PC-3 (cell line): ENCODE measurements at places on chromosomes 6 and 20. TPM values are rescaled to one million over a fixed set of nuclear protein-coding genes. Genes with fewer than 3 reads are reported as not detected.
A peak's percentile ranks its signal among the peaks of the same experiment; 100 is the strongest.

GRCh38 chr20:44743916-44744655, 1.6 kb upstream of the KCNK15 start:
- no peak for DNase-seq

- DNase-seq: no peak
Observed at GRCh38 chr6:22146678-22146930, 150.2 kb downstream of the PRL start.

DNA sequence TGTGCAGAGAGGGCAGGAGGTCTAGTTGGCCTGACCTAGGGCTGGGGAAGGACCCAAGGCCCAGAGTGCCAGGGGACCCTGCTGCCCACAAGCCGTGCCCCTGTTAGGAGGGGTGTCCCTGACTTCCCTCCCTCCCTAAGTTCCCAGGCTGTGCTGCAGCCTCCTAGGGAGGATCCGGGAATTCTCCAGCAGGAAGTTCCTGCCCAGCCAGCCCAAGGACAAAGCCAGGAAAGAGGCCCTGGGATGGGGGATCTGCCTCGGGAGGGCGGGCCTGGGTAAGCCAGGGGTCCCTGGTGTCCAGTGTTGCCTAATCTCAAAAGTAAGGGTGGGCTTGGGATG, 9.3 kb upstream of the BAK1 start:
- DNase-seq: no peak

DNA sequence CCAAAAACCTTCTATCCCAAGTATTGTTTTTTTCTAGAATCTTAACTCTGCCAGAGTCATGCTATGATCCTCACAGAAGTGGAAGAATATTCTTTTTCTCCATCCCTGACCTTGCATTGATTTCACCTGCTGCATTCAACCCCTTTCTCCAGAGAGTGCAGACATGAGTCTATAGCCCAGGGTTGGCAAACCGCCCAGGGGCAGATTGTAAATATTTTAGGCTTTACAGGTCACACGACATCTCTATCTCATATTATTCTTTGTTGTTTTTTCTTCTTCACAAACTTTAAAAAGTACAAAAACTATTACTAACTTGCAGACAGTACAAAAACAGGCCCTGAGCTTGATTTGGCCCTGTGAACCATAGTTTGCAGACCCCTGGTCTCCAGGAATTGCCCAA, 112.1 kb upstream of the ASF1A start:
- peak; percentile 64 for DNase-seq

The ADGRG6 gene
- 50.4 and 73.2 TPM in 2 replicates for total RNA-seq

GRCh38 chr6:158323561-158323958, 11.3 kb downstream of the TULP4 start:
- no peak for DNase-seq

DNA sequence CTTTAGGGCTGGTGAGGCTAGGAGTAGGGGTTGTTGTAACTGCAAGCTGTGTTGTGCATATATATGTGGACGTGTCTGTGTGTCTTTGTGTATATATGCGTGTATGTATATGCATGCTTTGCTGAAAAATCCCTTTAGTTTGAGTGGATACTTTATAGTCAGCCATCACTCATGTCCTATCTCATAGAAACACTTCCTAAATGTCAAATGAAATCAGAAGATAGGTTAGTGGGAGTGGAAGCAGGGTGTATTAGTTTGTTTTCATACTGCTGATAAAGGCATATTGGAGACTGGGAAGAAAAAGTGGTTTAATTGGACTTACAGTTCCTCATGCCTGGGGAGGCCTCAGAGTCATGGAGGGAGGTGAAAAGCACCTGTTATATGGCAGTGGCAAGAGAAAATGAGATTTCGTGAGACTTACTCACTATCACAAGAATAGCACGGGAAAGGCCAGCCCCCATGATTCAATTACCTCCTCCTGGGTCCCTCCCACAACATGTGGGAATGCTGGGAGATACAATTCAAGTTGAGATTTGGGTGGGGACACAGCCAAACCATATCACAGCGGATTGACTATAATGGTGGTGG, 131.1 kb downstream of the JARID2 start:
- no peak for DNase-seq

The MYCT1 gene
- 0.55 TPM in 1 of 2 replicates, not detected in the other for total RNA-seq

- no peak for DNase-seq
Observed at GRCh38 chr6:125587666-125588632, 161.5 kb upstream of the HEY2 start.

The TUBB1 gene
- total RNA-seq: not detected in 2 replicates

The FAM83D gene
- 69.6 and 81.4 TPM in 2 replicates for total RNA-seq

The FAM162B gene
- total RNA-seq: not detected in 2 replicates

GRCh38 chr20:31605902-31606803, 1.1 kb downstream of the ID1 start:
- DNase-seq: peak; percentile 19

The MKKS gene
- total RNA-seq: 12.1 and 13.6 TPM in 2 replicates

- DNase-seq: no peak
Observed at GRCh38 chr20:17882065-17882833, 86.3 kb downstream of the SNX5 start.

- DNase-seq: no peak
Observed at GRCh38 chr6:72661411-72661810, 39.5 kb downstream of the KCNQ5 start.

DNA sequence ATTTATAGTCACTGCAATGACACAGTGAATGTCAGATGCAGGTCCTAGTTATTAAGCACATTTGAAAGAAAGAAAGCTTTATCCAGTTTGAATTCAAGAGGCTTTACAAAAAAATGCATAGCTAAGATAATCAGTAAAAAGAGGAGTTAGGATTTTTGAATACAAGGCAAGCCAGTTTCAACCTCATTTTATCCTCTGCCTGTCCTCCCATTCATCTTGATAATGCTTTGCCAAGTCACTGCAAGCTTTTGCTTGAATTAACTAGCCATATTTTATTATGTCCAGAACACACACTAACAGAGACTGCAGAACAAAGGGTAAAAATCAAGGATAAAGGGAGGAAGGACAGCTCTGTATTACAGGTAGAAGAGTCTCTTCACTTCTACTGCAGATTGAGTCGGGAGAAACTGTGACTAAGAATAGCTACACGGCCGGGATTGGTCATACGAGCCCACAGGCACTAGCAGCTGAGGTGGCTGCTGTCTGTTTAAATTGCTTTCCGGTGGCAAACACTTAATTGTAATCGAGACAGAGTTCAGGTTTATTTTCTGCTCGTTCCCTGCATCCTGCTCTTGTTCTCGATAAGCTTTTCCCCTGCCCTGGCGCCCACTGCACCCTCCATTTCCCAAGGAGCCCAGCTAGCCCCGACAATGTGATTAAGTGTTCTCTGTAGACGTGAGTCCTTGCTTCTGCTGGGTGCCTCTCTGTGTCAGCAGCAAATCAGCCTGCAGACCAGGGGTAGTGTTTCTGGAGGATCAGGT, 30.5 kb upstream of the AKAP12 start:
- DNase-seq: peak; percentile 56

DNA sequence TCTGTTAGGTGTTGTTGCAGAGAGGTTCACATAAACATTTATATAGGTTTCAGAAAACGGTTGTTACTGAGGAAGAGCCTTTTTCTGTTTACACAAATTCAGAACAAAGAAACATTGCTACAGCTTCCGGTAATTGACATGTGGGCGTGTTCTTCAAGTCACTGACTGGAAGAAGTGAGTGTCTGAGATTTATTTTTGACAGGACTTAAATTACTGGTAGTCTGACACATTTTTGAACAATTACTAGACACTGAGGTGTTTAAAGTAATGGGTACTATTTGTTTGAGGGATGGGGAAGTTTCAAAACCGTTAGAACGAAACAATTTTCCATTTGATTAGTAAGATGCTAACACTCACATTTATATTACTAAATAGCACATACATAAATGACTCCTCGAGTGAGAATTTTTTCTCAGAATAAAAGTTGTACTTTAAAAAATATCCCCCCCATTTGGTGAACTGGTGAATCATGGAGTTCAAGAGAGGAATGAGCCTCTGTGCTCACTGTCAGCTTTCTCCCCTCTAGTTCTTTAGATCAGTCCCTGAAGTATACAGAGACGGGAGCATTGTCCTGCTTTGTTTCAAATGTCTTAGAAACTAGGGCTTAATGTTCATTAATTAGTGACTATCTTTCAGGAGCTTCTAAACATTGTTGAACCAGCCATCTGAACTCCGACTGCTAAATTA, 98.7 kb downstream of the TSHZ2 start:
- no peak for DNase-seq

GRCh38 chr6:166438211-166438861, 55.6 kb upstream of the MPC1 start:
- no peak for DNase-seq

- DNase-seq: no peak
Observed at GRCh38 chr20:41393705-41394066, 27.1 kb upstream of the EMILIN3 start.

GRCh38 chr6:134464690-134465411, 146.9 kb upstream of the SGK1 start:
- DNase-seq: no peak

DNA sequence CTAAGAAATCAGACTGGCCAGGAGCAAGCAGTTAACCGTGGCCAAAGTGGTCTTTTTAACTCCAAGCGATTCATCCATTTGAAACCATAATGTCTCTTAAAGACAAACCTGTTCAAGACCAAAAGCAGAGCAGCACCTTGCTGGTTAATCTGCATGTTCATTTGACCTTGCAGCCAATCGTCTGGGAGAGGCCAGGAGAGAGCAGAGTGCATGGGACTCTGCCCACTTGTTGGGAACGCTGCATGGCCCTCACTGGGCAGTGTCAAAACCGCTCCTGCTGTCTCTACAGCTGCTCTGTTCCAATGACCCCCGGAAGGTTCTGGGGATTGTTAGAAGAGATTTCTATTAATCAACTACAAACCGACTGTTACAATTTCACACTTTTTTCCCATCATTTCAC, 79.6 kb downstream of the OLIG3 start:
- no peak for DNase-seq

DNA sequence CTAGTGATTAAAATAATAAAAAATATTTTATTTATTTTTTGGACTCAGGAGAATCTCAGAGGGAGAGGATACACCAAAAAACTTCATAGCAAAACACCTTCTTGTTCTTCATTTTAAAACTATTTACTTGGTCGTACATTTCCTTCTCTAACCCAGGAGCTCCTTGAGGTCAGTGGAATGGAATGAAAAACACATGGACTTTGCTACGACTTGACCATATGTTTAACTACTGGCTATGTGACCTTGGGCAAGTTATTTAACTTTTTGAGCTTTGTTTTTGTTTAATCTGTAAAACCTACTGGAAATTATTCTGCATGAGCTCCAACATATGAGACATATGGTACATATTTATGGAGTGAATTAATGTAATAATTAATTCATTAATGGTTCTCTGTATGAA, 1005.5 kb upstream of the CITED2 start:
- no peak for DNase-seq

- DNase-seq: no peak
Observed at GRCh38 chr6:13152764-13153163, 175.6 kb downstream of the TBC1D7 start.

The STMND1 gene
- not detected in 2 replicates for total RNA-seq

DNA sequence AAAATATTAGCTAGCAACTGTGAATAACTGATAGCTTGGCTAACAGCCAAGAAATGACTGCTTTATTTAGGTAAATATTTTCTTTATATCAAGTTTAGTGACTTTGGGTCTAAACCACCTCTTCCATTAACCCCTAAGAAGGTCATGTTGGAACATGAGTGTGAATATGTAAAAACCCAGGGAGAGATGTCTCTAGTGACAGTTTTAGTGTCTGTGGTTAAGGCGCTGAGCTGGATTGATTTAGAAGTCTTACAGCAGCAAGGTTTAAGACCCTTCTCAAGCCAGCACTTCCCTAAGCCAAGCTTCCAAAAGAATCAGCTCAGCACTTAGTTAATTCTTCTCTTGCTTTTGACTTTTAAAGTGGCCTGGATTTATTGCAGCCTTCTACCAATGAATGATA, 11.4 kb upstream of the SIRT5 start:
- peak; percentile 15 for DNase-seq

GRCh38 chr20:11267762-11268335, 594.0 kb upstream of the JAG1 start:
- DNase-seq: no peak

DNA sequence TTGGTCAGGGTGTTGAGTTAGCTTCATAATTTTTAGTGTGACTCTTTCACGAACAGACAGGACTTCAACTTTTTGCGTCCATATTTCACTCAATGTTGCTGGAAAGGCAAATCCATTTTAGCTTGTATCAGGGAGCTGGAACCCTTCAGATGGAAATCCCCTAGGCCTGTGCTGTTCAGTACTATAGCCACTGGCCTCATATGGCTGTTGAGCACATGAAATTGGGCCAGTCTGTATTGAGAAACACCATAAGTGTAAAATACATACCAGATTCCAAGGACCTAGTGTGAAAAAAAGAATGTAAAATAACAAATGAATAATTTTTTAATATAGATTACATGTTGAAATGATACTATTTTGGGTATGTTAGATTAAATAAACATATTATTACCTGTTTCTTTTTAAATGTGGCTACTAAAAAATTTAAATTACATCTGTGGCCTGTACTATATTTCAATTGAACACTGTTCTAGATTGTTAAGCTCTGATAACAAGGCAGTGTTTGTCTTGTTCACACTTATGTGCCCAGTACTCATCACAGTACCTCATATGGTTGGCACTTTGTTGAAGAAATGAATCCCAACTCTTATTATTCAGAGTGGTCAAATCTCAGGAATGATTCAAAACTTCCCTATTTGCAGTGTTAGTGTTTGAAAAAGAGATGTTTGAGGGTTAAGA, 34.3 kb downstream of the CTNNBL1 start:
- no peak for DNase-seq

DNA sequence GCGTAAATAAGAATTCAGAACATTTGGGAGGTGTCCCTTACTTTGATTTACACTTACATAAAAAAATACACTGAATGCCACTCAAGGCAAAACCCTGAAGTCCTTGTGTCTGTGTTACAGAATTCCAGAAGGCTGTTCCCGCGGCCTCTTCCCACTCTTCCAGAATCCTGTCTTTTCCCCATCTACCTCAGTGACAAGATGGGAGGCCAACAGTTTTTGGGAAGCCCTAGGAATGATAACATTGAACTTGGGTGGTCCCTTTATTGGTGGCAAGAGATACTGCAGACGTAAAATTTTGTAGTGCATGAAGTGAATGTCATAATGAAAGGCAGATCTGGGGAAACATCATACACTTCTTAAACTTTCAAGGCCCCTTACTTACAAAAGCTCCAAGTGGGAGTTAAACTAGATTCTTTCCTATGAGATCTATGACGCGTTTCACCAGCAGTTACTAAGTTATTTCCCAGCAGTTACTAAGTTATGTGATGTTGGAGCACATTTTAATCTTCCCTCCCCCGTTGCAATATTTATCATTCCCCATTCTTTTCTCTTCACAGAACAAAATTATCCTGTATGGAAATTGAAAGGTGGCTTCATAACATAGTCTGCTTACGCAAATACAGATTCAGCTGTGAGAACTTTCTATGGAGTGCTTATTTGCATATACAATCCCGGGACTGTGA, 79.5 kb downstream of the BCAS1 start:
- no peak for DNase-seq

- DNase-seq: no peak
Observed at GRCh38 chr6:99073223-99073622, 125.5 kb upstream of the FBXL4 start.

The CYP24A1 gene
- total RNA-seq: 0.81 and 1.2 TPM in 2 replicates
